ENCODE measurements at places on chromosomes 12 and 14.

DNA sequence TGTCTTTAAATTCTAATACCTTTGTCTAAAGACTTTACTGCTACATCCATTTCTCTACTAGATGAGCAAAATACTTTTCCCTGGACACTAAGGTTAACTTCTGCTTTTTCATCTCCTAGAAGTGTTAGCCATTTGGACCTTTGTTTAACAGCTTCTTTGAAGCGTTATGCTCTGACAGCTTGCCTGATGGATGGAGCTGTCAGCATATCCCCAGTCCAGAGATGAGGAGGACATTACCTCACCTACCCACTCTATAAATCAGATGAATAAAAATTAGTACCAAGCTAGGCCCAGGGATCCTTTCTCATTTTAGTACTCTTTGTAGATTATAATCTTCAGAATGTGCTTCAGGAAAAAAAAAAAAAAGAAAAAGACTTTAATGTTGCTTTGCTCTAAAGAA, 222.7 kb downstream of the PELI2 start:
- DNase-seq = no peak

DNA sequence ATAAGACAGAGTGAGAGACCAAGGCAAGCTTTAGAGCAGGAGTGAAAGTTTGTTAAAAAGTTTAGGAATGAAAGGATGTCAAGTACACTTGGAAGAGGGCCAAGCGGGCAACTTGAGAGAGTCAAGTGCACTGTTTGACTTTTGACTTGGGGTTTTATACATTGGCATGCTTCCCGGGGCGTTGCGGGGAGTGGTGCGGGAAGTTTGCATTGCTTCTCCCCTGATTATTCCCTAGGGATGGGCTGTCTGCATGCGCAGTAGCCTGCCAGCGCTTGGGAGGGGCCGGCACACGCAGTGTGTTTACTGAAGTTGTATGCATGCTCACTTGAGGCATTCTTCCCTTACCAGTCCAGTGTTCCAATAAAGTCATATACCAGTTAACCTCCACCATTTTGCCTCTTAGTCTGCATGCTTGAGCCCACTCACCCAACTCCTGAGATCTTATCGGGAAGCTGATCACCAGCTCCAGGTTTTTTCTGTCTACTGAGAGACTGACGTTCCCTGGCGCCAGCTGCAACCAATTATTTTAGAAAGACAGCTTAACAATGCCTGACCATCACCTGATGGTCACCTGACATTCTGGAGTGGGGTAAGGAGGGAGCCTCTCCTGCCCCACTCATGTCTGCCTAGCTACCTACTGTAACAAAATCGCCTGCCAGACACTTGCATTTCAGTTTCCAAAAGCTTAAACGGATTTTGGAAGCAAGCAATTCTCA, 53.2 kb downstream of the DACT1 start:
- no peak for DNase-seq

- DNase-seq = no peak
Observed at GRCh38 chr12:110531741-110532333, 29.7 kb downstream of the RAD9B start.

DNA sequence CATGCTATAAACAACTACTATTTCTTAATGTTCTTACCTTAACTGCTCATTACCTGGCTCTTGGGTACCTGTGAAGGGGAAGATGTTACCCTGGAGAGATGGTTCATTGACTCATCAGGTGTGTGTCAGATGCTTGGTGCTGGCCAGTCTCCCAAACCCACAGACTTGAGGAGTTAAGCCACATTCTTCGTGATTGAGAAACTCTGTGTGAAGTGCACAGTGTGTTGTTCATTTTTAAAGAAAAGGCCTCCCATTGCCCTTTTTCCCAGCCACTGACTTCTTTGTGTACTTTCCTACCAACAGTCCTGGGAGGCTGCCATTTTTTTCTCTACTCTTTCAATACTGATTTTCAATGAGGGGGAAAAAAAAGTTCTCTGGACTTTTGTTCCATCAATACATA, 3.2 kb downstream of the MGST1 start:
- no peak for DNase-seq

DNA sequence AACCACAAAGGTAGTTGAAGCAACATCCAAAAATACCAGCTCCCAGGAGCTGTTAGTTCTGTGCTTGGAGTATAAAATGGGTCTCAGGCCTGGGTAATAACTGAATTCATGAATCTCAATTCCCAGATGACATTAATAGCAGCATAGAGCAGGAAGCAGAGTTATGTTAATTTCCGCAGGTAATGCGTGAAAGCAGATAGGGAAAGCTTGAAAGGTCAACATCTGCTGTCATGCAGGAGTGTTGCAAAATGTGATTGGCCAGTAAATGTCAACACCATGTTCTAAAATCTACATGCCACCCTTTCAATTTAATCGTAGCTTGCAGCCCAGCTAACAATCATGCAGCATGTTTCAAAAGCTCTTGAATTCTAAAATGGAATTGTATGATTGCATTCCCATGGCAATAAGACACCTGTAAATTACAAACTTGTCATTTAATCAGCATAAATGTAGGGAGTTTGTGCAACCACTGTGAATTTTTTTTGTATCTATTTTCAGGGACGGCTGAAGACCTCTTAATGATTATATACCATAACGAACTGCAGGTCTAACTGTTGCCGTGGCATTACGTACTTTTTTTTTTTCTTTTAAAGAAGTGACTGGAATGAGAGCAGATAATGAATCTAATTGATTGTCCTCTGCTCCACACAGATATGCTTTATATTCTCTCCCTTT, 635.8 kb upstream of the FOXG1 start:
- no peak for DNase-seq

DNA sequence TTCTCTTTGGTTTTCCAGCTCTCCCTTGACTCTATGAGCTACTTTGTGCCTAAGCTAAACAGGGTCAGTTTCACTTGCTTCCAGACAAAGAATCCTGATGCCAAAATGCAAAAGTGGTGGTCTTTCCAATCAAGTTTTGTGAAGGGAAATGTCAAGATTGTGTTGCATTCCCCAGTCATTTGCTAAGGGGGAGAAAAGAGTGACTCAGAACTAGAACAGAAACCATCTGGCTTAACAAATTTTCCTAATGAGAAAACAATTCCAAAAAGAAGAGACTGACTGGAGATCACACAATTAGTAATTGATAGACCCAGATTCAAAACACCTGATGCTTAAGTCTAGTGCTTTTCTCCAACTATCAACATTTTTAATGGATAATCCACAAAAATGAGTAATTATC, 235.1 kb upstream of the DIO2 start:
- no peak for DNase-seq

Measured in activated CD8-positive, alpha-beta memory T cell treated with anti-CD3 and anti-CD28 coated beads for 4 hours (primary cell).